ENCODE measurements at places on chromosomes 4 and X. TPM values are rescaled to one million over a fixed set of nuclear protein-coding genes. Genes with fewer than 3 reads are reported as not detected.

Gene PPARGC1A
- total RNA-seq: not detected

Gene ETDA
- total RNA-seq: not detected

Gene C4orf50
- 0.63 TPM for total RNA-seq

Gene GATA1
- 0.41 TPM for total RNA-seq

Gene ADH7
- not detected for total RNA-seq

Gene ZNF630
- total RNA-seq: 2.2 TPM

Gene GLA
- 47.9 TPM for total RNA-seq

Gene XAGE1A
- not detected for total RNA-seq

Gene SYP
- 0.80 TPM for total RNA-seq

Gene ZNF711
- total RNA-seq: 1.00 TPM

Gene IL3RA
- total RNA-seq: 97.9 TPM

Gene ATP6AP1
- total RNA-seq: 71.7 TPM

Gene CENPVL2
- not detected for total RNA-seq

Gene PDZD4
- total RNA-seq: 157 TPM

Gene TRPC3
- 0.34 TPM for total RNA-seq

Gene ADAM29
- not detected for total RNA-seq

Gene DKC1
- 53.9 TPM for total RNA-seq

Gene TRIM60
- total RNA-seq: not detected

Gene CNKSR2
- total RNA-seq: 1.8 TPM

Gene NSUN7
- total RNA-seq: not detected

Gene TEX13B
- not detected for total RNA-seq

Gene PSAPL1
- total RNA-seq: not detected

Gene JAKMIP1
- total RNA-seq: 21.8 TPM

Gene ZAR1
- not detected for total RNA-seq

Gene F8A2
- not detected for total RNA-seq

Gene USP17L25
- total RNA-seq: not detected

Gene CORIN
- 0.78 TPM for total RNA-seq

Gene RENBP
- total RNA-seq: 17.1 TPM

Gene ANKRD17
- total RNA-seq: 63.0 TPM

Gene RNF175
- not detected for total RNA-seq

Gene TACR3
- not detected for total RNA-seq

Gene CYTL1
- total RNA-seq: 1.00 TPM

Gene TCEANC
- 11.2 TPM for total RNA-seq

Gene CENPI
- 1.0 TPM for total RNA-seq

Gene CFAP299
- total RNA-seq: not detected

Gene NKAP
- total RNA-seq: 20.0 TPM

Gene GK
- 10.2 TPM for total RNA-seq

Gene ABCD1
- 13.9 TPM for total RNA-seq

Gene COPS4
- total RNA-seq: 35.8 TPM

Gene BEX2
- 11.6 TPM for total RNA-seq

Gene CXorf66
- total RNA-seq: not detected

Gene TMPRSS11E
- total RNA-seq: not detected

Gene ZCCHC18
- total RNA-seq: 8.9 TPM

Gene FNIP2
- total RNA-seq: 21.8 TPM

Gene TMEM154
- total RNA-seq: 45.4 TPM

Gene TRO
- 4.2 TPM for total RNA-seq

Gene EDA
- total RNA-seq: not detected

Gene AFP
- not detected for total RNA-seq

Gene ZXDA
- 12.0 TPM for total RNA-seq

Gene TCEAL3
- total RNA-seq: 8.7 TPM

Gene FGF13
- total RNA-seq: not detected

Gene RADX
- 7.5 TPM for total RNA-seq

Gene GLOD5
- total RNA-seq: not detected

Gene BTC
- not detected for total RNA-seq

Gene POLN
- 3.3 TPM for total RNA-seq

Gene RAP2C
- total RNA-seq: 66.4 TPM

Gene DTHD1
- 81.5 TPM for total RNA-seq

All from natural killer cell (primary cell).